ENCODE measurements at places on chromosomes 6 and 20.
A peak's percentile ranks its signal among the peaks of the same experiment; 100 is the strongest.

- DNase-seq: no peak
These were observed 591.0 kb downstream of the DHX35 start for GRCh38 chr20:39553120-39553519.

DNA sequence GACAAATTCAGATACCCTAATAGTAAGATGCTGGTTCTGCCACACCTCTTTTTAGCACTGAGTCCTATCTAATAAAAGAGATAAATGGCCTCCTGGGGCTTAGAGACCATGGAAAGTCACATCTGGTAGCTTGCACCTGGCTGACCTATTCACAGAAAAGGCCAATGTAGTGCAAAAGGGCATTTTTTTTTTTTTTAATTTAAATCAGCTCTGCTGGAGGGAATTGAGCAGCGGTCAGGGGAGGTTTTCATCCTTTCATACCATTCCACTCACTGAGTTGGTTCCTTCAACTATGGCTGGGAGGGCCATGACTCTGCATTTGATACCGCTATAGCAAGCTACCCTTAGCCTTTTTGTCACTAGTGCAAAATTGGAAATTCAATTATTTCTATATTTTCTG, 20.1 kb upstream of the HS3ST5 start:
- DNase-seq: no peak

DNA sequence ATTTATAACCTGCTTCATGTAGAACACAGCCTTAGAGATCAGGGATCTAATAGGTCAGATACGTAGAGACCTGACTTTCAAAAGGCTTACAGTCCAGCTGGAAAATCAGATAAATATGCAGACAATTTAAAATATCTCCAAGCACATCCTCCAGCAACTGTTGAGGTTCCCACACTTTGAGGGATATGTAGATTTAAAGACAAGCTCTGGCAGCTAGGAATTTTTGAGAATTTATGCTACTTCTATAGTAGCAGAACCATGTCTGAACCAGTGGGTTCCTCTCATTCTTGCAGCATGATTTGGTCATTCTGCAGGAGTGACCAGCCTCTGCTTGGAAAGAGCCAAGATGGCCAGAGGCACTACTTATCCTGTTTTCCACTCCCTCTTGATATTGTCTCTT, 60.5 kb downstream of the CYB5R4 start:
- DNase-seq: no peak

GRCh38 chr20:48738399-48739304, 89.1 kb downstream of the PREX1 start:
- peak; percentile 44 for DNase-seq

DNA sequence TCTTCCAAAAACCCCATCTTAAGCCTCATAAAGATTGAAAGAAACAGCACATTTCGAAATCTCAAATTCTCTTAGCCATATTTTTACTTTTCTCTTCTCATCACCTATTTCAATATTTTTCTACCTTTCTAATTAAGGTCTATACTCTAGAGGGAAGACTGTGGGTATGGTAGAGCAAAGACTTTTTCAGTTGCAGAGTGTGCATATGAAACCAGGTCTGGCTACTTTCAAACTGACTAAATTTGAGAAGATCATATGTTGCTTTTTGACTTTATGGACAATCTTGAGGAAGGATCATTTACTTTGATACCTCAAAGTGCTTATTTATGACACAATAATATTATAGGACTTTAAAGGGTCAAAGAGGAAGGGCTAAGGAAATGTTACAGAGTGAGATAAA, 20.7 kb downstream of the FILIP1 start:
- DNase-seq: no peak

DNA sequence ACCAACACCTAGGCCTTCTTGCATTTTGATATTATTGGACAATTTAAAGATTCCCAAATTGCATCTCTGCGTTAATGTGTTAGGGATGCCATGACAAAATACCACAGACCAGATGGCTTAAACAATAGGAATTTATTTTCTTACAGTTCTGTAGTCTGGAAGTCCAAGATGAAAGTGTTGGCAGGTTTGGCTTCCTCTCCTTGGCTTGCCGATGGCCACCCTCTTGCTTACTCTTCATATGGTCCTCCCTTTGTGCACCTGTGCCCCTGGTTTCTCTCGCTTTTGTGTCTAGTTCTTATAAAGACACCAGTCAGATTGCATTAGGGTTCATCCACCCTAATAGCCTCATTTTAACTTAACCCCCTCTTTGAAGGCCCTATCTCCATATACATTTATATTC, 842.4 kb upstream of the FLRT3 start:
- DNase-seq: no peak

DNA sequence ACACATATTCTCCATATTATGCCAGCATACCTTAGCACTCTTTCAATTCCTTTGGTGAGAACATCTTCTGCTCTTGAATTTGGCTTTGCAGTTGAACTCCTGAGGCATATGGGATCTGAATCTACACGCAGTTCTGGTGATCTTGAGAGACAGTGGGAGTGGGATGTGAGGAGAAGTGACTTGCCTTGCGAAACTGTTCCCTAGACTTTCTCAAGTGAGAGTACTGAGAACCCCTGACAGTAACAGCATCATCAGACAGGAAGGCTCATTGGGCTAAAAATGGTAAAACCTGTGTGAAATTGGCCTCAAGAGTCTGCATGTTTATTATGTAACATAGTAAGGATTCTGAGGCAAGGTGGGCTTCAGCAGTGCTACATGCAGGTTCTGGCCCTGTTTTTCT, 49.1 kb upstream of the CEP85L start:
- no peak for DNase-seq

DNA sequence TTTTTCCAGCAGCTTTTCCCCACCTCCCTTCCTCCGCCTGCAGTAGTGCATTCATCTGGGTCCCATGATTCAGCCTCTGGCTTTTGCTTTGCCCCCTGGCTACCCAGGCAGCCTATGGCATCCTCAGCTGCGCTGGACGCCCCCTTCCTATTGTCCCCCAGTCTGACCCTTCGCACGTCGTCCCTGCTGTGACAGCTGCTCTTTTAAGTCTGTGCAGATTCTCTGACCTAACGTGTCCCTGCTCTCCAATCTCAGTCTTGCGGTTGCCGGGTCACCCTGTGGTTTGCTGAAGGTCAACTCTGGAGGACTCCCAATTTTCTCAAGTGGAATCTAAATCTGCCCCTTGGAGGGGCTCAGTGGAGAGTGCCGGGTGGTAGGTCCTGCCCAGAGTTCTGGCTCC, 294.3 kb downstream of the CDC5L start:
- DNase-seq: no peak

DNA sequence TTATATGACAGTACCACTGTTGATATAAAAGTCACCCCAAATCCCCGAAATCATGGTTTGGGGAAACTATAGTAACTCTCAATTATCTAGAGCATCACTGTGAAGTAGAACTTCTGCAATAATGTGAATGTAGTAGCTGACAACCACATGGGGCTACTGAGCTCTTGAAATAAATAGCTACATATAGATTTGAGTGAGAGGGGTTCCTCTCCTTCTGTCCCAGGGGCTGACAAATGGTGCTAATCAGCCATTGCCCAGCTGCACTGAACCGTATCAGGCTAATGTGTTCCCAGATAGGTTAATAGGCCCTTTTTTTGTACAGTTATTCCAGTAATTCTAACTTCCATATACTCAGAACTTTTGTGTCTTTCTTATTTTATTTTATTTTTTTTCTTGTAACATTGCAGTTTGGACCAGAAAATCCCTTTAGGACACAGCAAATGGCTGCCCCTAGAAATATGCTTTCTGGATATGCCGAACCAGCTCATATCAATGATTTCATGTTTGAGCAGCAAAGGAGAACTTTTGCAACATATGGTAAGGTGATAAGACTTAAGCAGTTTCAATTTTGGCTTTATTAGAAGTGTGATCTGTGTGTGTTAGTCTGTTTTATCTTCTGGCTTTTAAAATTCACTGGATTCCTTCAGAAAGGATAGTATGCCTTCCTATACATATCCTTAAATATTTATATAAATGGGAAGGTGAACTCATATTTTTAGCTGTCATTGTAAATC, 21.1 kb downstream of the CDC40 start:
- peak; percentile 36 for DNase-seq

GRCh38 chr20:50056951-50057713, 55.8 kb downstream of the UBE2V1 start:
- DNase-seq: no peak

- no peak for DNase-seq
These were observed 27.0 kb downstream of the LAMA4 start for GRCh38 chr6:112227411-112227810.

DNA sequence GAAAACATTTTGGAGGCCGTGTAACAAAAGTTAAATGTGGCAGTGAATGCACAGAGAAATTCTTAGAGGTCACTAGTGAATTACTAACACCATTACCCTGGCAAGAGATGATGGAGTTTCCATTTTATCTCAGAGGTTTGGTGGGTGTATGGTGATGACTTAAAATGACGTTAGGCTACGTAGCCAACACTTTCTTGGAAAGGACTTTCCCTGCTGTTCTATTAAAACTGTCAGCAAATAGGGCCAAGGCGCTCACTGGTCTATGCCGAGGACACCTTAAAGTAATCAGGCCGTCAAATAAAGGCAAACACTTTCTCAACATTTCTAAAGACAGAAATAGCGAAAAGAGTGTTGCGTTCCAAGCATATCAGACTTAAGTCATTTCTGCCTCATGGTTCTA, 160.8 kb downstream of the GMPR start:
- no peak for DNase-seq

GRCh38 chr6:101286146-101286545, 107.4 kb upstream of the GRIK2 start:
- no peak for DNase-seq
